Caki2 (cell line): ENCODE measurements at places on chromosomes 2 and 18. TPM values are rescaled to one million over a fixed set of nuclear protein-coding genes. Genes with fewer than 3 reads are reported as not detected.

LBX2 gene
- total RNA-seq: 28.5 and 41.0 TPM in 2 replicates

CCL20 gene
- total RNA-seq: 0.32 and 0.95 TPM in 2 replicates

GALNT1 gene
- 16.0 and 19.7 TPM in 2 replicates for total RNA-seq

ACOXL gene
- 0.06 TPM in 1 of 2 replicates, not detected in the other for total RNA-seq

REG3G gene
- total RNA-seq: not detected in 2 replicates

IL1RN gene
- total RNA-seq: 0.78 and 2.6 TPM in 2 replicates

C1QL2 gene
- not detected in 2 replicates for total RNA-seq

PTH2R gene
- 17.3 and 36.9 TPM in 2 replicates for total RNA-seq

IL1B gene
- total RNA-seq: not detected in 2 replicates

TUBA4B gene
- total RNA-seq: 0.10 TPM in 1 of 2 replicates, not detected in the other

EIF4E2 gene
- total RNA-seq: 74.2 and 146 TPM in 2 replicates

MPP4 gene
- total RNA-seq: not detected in 2 replicates

C2orf15 gene
- 0.95 and 4.2 TPM in 2 replicates for total RNA-seq

FSHR gene
- not detected in 2 replicates for total RNA-seq

HPCAL1 gene
- total RNA-seq: 92.0 and 165 TPM in 2 replicates

NAT8 gene
- total RNA-seq: not detected in 2 replicates

ANKRD44 gene
- total RNA-seq: 26.1 and 77.6 TPM in 2 replicates

TTC39C gene
- total RNA-seq: 2.7 and 9.8 TPM in 2 replicates
